Smooth muscle cell of trachea (primary cell): ENCODE measurements at places on chromosomes 13 and 19. TPM values are rescaled to one million over a fixed set of nuclear protein-coding genes. Genes with fewer than 3 reads are reported as not detected.

Gene IL4I1
- 1.0 and 1.3 TPM in 2 replicates for total RNA-seq

Gene RAB3A
- 2.0 and 5.5 TPM in 2 replicates for total RNA-seq

Gene MCEMP1
- not detected in 2 replicates for total RNA-seq

Gene ZNF835
- 0.15 and 1.2 TPM in 2 replicates for total RNA-seq

Gene TMIGD2
- not detected in 2 replicates for total RNA-seq

Gene CFD
- total RNA-seq: 38.5 and 194 TPM in 2 replicates

Gene DZIP1
- 50.0 and 52.7 TPM in 2 replicates for total RNA-seq

Gene ZNF583
- total RNA-seq: 5.7 and 5.8 TPM in 2 replicates

Gene TMEM38A
- total RNA-seq: 1.9 and 5.6 TPM in 2 replicates

Gene CYP2F1
- total RNA-seq: not detected in 2 replicates

Gene NUP58
- total RNA-seq: 48.3 and 54.1 TPM in 2 replicates

Gene HIPK4
- 0.17 TPM in 1 of 2 replicates, not detected in the other for total RNA-seq

Gene SPC24
- 15.9 and 111 TPM in 2 replicates for total RNA-seq

Gene RFX1
- 3.5 and 4.2 TPM in 2 replicates for total RNA-seq

Gene IGFLR1
- 0.29 and 1.2 TPM in 2 replicates for total RNA-seq

Gene IL12RB1
- 0.15 and 0.33 TPM in 2 replicates for total RNA-seq

Gene IGFL1
- not detected in 2 replicates for total RNA-seq

Gene GSX1
- not detected in 2 replicates for total RNA-seq

Gene TSEN34
- 86.1 and 105 TPM in 2 replicates for total RNA-seq

Gene SLAIN1
- total RNA-seq: 0.15 and 0.17 TPM in 2 replicates

Gene C2CD4C
- 0.29 and 0.33 TPM in 2 replicates for total RNA-seq

Gene DAND5
- total RNA-seq: 0.29 TPM in 1 of 2 replicates, not detected in the other

Gene SCEL
- total RNA-seq: not detected in 2 replicates

Gene SLC35E1
- total RNA-seq: 29.1 and 32.9 TPM in 2 replicates

Gene CXCL17
- not detected in 2 replicates for total RNA-seq

Gene NECTIN2
- 45.2 and 61.5 TPM in 2 replicates for total RNA-seq

Gene ZNF428
- 27.8 and 50.4 TPM in 2 replicates for total RNA-seq

Gene GIPC3
- total RNA-seq: under 0.01 TPM in 1 of 2 replicates, not detected in the other

Gene TMEM145
- total RNA-seq: 0.33 TPM in 1 of 2 replicates, not detected in the other

Gene RAVER1
- 12.1 and 14.4 TPM in 2 replicates for total RNA-seq

Gene GTPBP3
- total RNA-seq: 11.4 and 19.8 TPM in 2 replicates

Gene MEIOSIN
- not detected in 2 replicates for total RNA-seq

Gene KLK13
- total RNA-seq: not detected in 2 replicates

Gene KANK3
- 0.15 and 0.50 TPM in 2 replicates for total RNA-seq

Gene GET3
- 93.5 and 107 TPM in 2 replicates for total RNA-seq

Gene SERTM1
- total RNA-seq: not detected in 2 replicates

Gene TUBB4A
- not detected in 2 replicates for total RNA-seq

Gene ZNF154
- total RNA-seq: 4.9 and 5.3 TPM in 2 replicates

Gene ZNF223
- 6.3 and 9.3 TPM in 2 replicates for total RNA-seq

Gene HAUS5
- total RNA-seq: 6.6 and 12.2 TPM in 2 replicates

Gene RAB20
- 3.3 and 8.3 TPM in 2 replicates for total RNA-seq
